ENCODE measurements at places on chromosomes 12 and 14. TPM values are rescaled to one million over a fixed set of nuclear protein-coding genes. Genes with fewer than 3 reads are reported as not detected.

The LPAR5 gene
- 5.5 TPM for polyA plus RNA-seq

The GYS2 gene
- not detected for polyA plus RNA-seq

The TPPP2 gene
- polyA plus RNA-seq = not detected

The RAD51AP1 gene
- 62.0 TPM for polyA plus RNA-seq

The GCH1 gene
- polyA plus RNA-seq = 36.7 TPM

The PTPRQ gene
- polyA plus RNA-seq = not detected

The OAS1 gene
- 48.0 TPM for polyA plus RNA-seq

The GLT1D1 gene
- 4.1 TPM for polyA plus RNA-seq

The MRPL52 gene
- 541 TPM for polyA plus RNA-seq

The KITLG gene
- polyA plus RNA-seq = not detected

The LIMA1 gene
- 55.8 TPM for polyA plus RNA-seq

The MTERF2 gene
- polyA plus RNA-seq = 9.8 TPM

The LYZ gene
- polyA plus RNA-seq = not detected

The GNG2 gene
- polyA plus RNA-seq = 63.4 TPM

The SPX gene
- not detected for polyA plus RNA-seq

The FLRT2 gene
- not detected for polyA plus RNA-seq

The STAB2 gene
- polyA plus RNA-seq = 0.45 TPM

The CCDC175 gene
- not detected for polyA plus RNA-seq

The HSPB8 gene
- 0.06 TPM for polyA plus RNA-seq

The ART4 gene
- polyA plus RNA-seq = not detected

The PLCZ1 gene
- polyA plus RNA-seq = not detected

The RERG gene
- not detected for polyA plus RNA-seq

The SMCO2 gene
- polyA plus RNA-seq = 0.11 TPM

The FOXG1 gene
- polyA plus RNA-seq = 0.04 TPM

The CSRP2 gene
- 0.64 TPM for polyA plus RNA-seq

The DENR gene
- polyA plus RNA-seq = 94.2 TPM

The IFNG-AS1 gene
- 0.40 TPM for polyA plus RNA-seq

The SLC39A2 gene
- 0.14 TPM for polyA plus RNA-seq

The KRT80 gene
- polyA plus RNA-seq = not detected

The UBE3B gene
- polyA plus RNA-seq = 21.9 TPM

The TPH2 gene
- polyA plus RNA-seq = not detected

The KLHL33 gene
- 0.04 TPM for polyA plus RNA-seq

The PXMP2 gene
- 31.3 TPM for polyA plus RNA-seq

The EIF2S3B gene
- 0.20 TPM for polyA plus RNA-seq

The HCFC2 gene
- polyA plus RNA-seq = 13.1 TPM
